Left lung (tissue), 14 donors: ENCODE measurements at places on chromosomes 12 and 14.

- no peak for DNase-seq
These were observed 73.5 kb upstream of the GPHB5 start for GRCh38 chr14:63392236-63392635.

GRCh38 chr14:52473557-52473956 is 78.7 kb downstream of the TXNDC16 start:
- no peak for DNase-seq

DNA sequence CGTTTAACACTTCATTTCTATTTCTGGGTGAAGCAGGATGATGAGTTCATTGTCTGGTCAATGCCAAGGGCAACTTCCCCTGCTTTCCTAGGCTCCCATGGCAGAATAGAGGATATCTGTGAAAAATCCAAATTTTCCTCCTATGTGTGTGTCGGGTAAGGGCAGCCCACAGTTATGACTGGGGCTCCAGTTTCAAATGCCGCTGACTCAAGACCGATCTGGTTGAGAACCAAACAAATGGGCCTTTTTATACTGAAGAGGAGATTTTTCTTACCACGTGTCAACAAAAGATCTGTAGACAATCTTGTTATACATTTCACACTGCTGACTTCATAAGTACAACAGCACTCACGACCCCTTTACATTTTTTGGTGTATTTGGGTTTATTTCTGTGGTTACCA is 120.8 kb downstream of the CHST11 start:
- DNase-seq, result no peak

- no peak for DNase-seq
These were observed 4.9 kb downstream of the CPNE6 start for GRCh38 chr14:24076302-24076601.

GRCh38 chr14:26867171-26867757 is 269.4 kb upstream of the NOVA1 start:
- no peak for DNase-seq
